HTR-8/SVneo (cell line): ENCODE measurements at places on chromosomes 3 and 15.

GRCh38 chr3:30616347-30617027 is 10.1 kb downstream of the TGFBR2 start:
- no peak for DNase-seq

DNA sequence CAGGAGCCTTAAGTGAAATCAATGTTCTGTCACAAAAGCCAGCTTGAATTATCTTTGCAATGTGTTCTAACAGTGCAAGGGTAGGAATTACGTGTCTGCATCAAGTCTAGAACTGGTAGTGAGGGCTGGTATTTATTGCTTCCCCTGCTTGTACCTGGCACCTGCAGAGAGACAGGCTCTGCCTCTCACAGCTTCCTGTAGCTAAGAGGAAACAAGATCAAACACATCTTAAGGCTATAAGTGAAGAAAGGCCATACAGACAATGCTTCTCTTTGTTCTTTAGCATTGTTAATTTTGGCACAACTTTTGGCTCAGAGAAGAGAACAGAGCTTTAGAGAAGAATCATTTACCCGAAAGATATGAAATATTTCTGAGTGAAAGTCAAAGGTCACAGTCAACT is 479.9 kb downstream of the GRM7 start:
- DNase-seq = no peak

DNA sequence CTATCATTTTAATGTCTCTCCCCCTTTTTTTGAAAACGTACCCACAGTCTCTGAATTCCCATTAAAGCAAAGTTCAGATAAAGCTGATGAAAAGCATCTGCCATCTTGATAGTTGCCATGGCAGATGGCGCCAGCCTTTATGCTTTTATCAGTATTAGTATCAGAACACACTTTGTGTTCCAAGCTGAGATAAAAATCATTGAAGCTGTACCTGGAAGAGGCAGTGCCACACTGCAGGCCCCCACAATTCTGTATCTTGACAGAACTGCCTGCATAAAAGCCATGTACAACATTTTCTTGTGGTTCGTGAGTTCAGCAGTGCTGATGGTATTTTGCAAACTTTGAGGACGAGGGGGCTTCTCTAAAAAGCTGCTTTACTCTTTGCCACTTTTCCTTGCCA is 311.7 kb downstream of the SATB1 start:
- DNase-seq = no peak

GRCh38 chr3:167066977-167067786 is 312.9 kb downstream of the ZBBX start:
- DNase-seq = peak; percentile 11

DNA sequence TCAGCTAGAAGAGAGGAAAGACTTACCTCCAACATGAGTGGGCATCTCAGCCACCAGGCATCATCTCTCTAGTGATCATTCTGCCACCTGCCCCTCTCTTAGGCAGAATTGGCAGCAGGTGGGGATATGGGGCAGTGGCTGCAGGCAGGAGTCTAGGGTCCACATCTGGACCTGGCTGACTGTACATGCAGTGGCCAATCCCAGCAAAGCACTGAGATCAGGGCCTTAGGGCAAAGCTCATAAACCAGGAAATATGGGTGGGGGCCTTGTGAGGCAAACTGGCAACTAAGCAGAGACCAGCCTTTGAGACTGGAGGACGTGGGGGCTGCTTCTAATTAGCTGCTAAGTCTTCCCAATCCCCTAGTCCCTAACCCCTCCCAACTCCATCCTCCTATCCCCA is 12.9 kb downstream of the POMGNT2 start:
- no peak for DNase-seq

GRCh38 chr3:53196575-53197407 is 35.8 kb downstream of the PRKCD start:
- DNase-seq = no peak

GRCh38 chr15:99719096-99719541 is 14.1 kb downstream of the LYSMD4 start:
- DNase-seq = no peak

DNA sequence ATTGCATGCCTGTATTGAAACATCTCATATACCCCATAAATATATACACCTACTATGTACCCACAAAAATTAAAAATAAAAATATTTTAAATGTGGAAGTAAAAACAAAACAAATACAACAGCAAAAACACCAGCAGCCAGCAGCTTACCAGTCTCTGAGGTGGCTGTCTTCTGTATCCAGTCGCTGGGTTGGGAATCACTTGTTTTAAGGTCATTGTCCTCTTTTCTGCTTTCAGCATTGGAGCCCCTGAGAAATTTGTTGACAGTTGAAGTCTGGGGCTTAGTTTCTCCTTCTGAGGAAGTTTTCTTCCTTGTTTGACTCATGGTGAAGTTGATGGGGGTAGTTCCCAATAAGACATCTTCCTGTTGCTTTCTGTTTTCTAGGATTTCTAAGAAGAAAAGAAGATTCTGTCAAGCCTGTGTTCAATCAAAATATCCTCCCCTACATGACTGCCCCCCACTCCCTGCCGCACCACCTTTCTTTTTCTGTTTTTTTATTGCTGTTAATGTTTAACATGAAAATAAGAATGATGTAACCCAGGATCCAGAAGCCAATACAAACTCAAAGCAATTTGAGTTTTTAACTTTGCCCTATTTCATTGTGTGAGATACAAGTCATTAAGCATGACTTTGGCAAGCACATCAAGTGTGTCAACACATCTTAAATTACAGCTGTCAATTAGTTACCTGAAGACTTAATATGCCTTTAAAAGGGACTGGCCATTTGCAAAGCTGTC is at the start of gene LRRC31:
TSS of gene LRRC31 (minus strand) at position 452 of the 737 bp plus-strand sequence. CDS start at position 324, 128 bp downstream.
- DNase-seq = no peak

- no peak for DNase-seq
Measured at GRCh38 chr15:60259469-60259868, 138.3 kb downstream of the ANXA2 start.

DNA sequence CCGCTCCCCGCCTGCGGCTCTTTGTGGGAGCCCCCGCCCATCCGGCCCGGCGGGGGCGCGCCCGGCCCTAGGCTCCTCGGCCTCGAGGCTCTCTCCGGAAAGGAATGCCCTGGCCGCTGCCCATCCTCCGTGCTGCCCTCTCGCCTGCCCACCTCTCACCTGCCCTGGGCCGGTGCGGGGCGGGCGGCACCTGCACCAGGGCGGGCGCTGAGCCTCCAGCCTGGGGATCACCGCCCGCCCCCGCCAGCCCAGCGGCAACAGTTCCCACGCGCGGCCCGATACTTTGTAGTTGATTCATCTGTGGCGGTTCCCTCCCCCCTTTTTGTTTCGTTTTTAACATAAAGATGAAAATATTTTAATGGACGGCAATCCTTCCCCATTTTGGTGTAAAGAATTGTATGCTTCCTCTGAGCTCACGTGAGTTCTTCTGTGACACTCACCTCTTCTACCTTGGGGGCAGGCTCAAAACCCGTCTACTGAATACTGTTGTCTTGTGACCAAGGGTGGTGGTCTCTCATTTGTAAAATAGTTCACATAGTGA is 1.9 kb downstream of the KLF13 start:
- no peak for DNase-seq

DNA sequence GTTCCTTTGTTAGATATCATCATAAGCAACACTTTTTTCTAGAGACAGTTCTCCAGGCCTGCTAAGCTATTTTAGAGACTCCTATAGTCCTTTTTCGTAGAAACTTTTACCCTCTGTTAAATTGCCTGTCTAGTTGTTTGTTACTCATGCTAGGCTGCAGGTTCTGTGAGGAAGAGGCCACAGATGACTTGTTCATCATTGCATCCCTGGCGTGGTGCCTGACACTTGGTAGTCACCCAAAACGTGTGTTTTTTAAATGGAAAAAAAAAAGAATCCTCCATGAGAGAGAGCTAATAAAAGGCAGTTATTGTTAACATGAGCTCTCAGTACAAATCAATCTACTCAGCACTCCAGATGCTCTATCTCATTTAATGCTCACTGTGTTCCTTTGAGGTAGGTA is 35.1 kb downstream of the CCDC54 start:
- DNase-seq = no peak

- DNase-seq = no peak
Measured at GRCh38 chr3:60160822-60161748, 1090.2 kb downstream of the FHIT start.

DNA sequence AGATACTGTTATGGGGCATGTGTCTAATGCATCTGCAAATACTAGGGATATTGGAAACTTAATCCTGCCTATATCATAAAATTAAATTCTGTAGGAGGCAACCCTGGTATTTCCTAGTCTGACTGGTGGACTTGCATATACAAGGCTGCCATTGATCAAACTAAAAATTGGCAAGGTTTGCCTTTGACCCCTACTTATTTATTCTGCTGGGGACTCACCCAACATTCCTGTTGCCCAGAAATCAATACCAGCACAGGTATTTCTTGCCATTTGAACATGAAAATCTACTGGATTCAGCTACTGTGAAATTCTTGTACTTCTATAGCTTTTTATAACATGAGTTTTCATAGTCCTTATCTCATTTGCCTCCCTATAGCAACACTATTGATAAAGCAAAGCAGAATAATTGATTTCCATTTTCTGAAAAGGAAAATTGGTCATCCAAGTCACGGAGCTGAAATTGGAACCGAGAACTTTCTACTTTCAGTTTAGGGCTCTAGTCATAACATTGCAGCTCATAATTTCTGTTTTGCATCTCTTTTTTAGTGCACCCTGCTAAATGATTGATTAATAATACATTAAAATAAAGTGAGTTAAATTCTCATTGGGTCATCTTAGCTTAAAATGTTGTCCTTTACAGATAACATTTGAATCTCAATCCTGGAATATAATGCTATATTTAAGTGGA is 365.2 kb downstream of the MFSD1 start:
- DNase-seq = no peak

DNA sequence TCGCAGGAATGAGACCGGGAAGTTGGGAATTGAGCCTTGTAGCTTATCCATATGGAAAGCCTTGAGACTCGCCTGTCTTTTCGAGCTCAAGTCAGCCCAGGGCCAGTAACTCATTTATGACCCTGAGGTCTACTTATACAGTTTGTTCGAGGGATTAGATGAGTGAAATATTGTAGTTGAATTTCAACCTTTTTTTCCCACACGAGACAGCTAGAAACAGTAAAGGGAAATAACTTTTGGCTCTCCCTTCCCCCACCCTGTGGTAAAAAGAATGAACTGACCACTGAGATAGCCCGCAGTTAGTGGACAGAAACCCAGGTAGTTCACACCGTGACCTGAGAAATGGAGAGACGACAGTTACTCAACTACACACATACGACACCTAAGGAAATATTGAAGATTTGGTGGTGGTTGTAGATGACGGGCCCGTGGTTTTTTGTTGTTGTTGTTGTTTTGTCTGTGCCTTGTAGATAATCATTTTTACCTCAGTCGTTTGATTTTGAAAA is 841 bp downstream of the EIF3J start:
- DNase-seq = no peak

DNA sequence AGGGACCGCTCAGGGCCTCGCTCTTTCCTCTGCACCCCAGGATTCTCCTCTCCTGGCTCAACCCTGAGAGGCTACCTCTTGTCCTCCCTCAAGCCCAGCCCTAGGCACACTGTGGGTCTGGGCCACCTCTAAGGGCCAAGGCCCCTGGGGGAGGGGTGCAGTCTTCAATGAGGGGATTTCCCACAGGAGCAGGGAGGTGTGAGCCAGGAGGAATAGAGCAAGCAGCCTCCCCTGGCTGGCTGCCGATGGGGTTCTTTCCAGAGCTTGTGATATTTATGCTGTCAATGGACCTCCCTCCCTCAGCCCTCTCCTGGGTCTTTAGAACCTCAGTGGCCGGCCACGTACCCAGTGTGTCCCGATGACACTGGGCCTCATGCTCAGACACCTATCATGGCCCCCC is 99.5 kb upstream of the RPL32 start:
- DNase-seq = no peak

- no peak for DNase-seq
Measured at GRCh38 chr3:157104521-157104920, 55.4 kb downstream of the CCNL1 start.

DNA sequence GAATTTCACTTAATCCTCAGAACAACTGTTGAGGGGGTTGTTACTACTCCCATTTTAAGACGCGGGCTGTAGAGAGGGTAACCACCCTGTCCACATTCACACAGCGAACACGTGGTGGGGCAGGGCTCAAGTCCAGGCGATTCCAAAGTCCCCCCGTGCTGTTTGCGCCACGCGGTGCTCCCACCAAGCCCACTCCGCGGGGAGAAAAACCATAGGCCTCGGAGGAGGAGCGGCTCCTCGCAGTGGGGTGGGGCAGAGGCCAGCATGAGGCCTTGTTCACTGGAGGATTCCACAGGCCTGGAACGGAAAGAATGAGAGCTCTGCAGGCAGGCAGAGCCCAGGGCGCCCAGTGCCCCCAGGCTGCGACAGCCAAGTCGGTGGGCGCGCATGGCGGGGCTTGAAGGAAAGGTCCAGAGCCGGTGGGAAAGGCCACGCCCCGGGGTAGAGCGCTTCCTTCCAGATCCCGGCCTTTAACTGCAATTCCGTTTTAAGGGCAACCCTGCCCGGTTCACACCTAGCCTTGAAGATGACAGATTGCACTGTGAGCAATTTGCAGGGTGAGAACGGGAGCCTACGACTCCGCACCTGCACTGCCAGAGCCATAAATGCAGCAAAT is 161.8 kb upstream of the TBL1XR1 start:
- no peak for DNase-seq
